ENCODE measurements at places on chromosomes 13 and 19. TPM values are rescaled to one million over a fixed set of nuclear protein-coding genes. Genes with fewer than 3 reads are reported as not detected.

ABHD13 gene
- total RNA-seq = 4.9 TPM

AP1M2 gene
- total RNA-seq = not detected

PLVAP gene
- 102 TPM for total RNA-seq

METTL21C gene
- total RNA-seq = not detected

RFPL4A gene
- total RNA-seq = not detected

C19orf53 gene
- total RNA-seq = 82.6 TPM

PRX gene
- total RNA-seq = 2.8 TPM

ZNF793 gene
- 5.1 TPM for total RNA-seq

GTF3A gene
- total RNA-seq = 159 TPM

EFNA2 gene
- total RNA-seq = not detected

ZNF723 gene
- total RNA-seq = not detected

PIP5K1C gene
- 44.3 TPM for total RNA-seq

CYP2A6 gene
- total RNA-seq = not detected

ZNF350 gene
- total RNA-seq = 7.2 TPM

Measured in left cardiac atrium (tissue), 4 donors.